ENCODE measurements at places on chromosomes 6 and 20.

DNA sequence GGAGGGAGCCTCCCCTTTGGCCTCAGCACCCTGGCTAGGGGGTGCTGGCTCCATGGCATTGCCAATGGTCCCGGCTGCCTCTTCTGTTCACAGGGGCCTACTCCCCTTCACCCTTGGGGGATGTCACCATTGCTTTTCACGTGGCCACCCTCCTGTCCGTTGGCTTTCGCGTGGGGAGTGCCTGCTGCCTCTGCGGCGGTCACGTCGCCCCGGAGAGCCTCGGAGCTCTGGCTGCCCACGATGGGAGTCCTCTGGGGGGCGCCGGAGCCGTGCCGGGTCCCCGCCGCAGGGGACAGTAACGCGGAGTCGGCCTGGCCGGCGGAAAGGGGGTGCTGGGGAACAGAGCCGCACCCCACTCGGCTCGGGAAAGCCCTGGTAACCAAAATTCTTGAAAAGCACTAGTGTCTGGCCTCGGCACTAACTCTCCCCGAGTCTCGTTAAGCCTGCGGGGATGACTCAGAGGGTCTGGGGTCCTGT, 661 bp upstream of the HEBP2 start:
- peak; percentile 48 for DNase-seq

GRCh38 chr6:17719323-17720041, 12.8 kb upstream of the NUP153 start:
- DNase-seq, result no peak

DNA sequence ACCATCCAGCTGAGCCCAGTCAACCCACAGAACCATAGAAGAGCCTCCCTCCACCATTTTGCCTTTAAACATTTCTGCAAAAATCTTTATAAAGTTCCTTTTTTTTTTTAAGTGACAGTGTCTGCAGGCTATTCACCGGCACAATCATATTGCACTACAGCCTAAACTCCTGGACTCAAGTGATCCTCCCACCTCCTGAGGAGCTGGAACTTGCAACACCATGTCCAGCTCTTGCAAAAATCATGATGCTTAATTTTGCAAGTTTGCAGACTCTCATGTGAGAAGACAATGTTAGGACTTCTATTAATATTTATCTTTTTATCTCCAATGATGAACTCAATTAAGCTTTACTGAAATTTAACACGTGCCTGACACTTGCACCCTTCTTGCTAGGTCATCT, 88.8 kb downstream of the INSM1 start:
- DNase-seq, result no peak

GRCh38 chr20:42441864-42442331, 747.8 kb downstream of the PTPRT start:
- DNase-seq, result peak; percentile 27

GRCh38 chr6:5303682-5304081, 42.4 kb downstream of the FARS2 start:
- no peak for DNase-seq

GRCh38 chr6:98142839-98143238, 691.5 kb upstream of the POU3F2 start:
- DNase-seq, result no peak

DNA sequence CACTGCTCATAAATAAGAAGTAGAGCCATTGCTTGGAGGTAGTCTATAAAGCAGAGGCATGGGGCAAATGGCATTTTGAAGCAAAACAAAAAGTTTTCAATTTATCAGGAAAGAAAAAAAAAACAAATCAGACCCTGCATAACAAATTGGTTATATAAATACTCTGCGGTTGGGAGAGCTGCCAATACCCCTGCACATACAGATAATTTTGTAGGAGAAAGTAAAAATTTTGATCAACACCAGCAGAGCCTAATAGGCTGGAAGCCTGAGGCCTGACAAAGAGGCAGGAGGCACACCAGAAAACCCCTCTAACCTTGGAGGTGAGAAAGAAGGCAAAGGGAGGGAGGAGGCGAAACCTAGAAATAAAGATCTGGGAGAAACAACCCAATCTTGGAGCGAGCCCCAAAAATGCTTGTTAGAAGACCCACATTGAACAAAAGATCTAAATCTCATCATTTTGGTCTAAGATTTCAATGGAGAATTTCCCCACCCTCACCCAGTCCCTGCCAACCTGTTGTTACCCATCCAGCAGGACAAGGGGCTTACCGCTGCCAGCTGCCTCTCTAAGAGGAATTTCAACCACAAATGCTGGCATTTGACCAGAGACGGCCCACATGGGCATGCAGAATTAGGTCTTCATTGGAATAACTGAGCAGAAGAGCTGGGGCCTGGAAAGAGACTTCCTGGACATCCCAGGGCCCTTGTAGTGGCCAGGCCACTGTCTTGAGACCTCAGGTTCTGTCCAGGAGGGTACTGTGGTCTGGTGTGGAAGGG, 28.4 kb downstream of the FOXA2 start:
- no peak for DNase-seq

DNA sequence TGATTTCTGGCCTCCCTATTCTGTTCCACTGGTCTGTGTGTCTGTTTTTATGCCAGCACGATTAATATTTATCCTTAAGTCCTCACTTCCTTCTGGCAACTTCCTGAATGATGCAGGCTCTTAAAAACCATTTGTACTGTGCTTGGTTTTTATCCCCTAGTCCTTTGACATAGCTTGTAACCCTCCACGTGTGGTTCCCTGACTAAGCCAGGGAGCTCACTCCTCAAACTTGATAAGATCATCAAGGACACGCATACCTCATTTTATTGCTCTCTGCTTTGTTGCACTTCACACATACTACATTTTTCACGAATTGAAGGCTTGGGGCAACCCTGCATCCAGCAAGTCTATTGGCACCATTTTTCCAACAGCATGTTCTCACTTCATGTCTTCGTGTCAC, 166.4 kb upstream of the UST start:
- DNase-seq, result no peak

GRCh38 chr6:6599468-6599873, 11.0 kb downstream of the LY86 start:
- DNase-seq, result peak; percentile 38

DNA sequence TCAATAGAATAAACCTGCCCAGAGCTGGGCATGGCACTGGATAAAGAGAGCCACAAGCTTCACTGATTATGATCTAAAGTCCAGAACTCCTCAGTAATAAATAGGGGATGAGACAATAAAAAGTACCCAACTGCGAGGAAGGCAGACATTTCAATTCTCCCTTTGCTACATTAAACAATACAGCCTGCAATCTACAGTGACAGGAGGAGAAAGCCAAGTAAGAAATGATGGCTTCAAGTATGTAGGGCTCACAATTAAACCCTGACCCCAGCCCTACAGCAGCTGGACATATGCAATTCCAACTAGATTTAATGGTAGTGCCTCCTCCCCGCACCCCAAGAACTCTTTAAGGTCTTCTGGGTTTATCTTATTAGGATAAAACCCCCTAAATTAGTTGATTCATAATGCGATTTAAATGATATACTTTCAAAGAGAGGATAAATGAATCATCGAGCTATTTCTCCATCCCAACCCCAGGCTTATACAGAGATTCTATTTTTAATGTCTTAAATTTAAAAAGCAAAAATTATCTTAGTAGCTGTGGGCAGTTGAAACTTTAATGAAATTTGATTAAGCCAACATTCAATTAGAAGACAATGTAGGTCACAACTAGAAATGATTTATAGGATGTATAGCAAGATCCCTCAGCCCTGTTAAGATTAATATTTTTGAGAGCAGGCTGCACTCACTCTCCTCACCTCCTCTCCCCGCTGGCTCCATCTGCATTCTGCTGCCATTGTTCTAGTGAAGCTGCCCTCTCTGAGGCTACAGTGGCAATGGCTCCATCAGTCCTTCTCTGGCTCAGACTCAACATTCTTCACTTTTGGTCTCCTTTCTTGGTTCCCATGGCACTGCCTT, 57.1 kb downstream of the OGFRL1 start:
- DNase-seq, result no peak

DNA sequence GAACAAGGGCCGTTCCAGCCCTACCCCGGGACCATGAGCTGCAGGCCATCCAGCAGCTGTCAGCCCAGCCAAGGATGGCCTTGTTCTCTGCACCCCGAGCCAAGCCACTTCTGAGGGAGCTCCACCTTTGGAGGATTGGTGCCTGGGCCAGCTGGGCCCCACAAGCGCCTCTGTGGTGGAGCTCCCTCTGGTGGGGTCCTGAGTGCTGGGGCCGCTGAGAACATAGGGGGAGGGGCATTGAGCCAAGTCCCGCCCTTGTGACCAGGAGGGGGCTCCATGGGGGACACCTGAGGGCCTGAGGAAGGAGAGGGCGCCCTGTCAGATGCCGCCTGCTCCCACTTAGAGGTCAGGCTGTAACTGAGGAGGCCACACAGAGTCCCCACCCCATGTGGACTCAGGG, 43.2 kb downstream of the YTHDF1 start:
- no peak for DNase-seq

GRCh38 chr6:25405442-25405841, 126.3 kb downstream of the CARMIL1 start:
- no peak for DNase-seq

GRCh38 chr6:140071601-140072062, 697.2 kb upstream of the CITED2 start:
- DNase-seq, result no peak

- no peak for DNase-seq
Observed at GRCh38 chr20:15222502-15223330, 885.3 kb upstream of the FLRT3 start.

- no peak for DNase-seq
Observed at GRCh38 chr6:119676230-119676629, 326.7 kb upstream of the MAN1A1 start.

DNA sequence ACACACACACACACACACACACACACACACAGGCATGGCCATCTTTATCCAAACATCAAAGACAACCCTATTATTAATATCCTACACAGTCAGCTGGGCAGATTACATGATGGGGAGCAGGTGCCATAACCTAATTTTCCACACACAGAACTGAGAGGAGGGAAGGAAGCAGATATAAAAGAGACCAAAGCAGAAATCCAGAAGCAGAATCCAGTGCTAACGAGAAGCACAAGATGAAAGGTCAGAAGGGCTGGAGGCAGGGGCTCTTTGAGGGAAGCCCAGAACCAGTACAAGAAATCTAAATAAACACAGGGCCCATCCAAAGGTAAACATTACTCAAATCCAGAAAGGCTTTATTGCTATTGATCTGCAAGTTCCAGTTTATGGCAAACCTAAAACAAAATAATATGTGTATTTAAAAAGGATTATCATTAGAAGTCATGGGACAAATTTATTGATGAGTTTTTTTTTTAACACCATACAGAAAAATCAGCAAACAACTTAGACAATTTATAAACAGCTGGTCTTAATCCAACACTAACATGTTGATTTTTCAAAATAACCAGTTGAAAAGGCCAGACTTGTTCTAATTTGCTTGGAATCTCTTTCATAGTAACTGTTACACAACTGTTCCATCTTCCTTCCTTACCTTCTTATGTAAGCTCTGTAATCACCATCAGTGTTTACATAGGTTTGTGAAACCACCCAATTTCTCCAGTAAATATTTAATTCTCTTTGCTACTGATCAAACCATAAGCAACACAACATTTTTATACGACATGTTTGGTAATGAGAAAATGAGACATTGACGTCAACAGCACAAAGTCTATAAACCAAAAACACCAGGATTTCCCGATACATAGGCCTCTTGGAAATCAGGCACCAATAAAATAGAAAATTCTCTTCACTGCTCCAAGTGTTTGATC, 34.2 kb downstream of the SLC23A2 start:
- no peak for DNase-seq

GRCh38 chr6:81093051-81093450, 659.4 kb downstream of the TENT5A start:
- DNase-seq, result no peak

DNA sequence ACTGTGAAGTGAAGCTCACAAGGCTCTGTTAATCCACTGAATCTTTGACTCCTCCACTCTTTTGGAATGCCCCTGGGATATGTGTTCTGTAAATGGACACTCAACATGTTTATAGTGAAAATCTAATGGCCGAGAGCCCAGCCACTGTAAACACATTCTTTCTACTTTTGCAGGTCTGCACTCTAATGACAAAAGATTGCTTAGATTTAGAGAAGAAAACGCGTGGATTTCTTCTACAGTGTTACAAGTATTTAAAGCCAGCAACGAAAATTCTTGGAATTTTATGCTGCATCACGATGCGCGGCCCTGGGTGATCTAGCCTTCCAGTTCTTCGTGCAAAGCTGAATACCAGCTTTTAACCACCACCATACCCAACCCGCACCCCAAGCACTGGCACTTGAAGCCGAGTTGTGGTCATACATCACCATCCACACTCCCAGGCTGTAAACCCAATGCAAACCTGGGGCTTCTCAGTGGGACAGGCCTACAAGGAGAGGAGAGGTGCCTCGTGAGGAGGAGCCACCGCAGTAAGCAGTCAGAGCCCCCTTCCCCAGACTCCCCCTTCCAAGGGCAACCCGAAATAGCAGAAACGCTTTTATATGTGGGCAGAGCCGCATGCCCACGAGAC, 3.7 kb upstream of the FOXO3 start:
- no peak for DNase-seq

- DNase-seq, result no peak
Observed at GRCh38 chr6:119713903-119714302, 364.3 kb upstream of the MAN1A1 start.

GRCh38 chr20:63219866-63220521, 4.1 kb upstream of the YTHDF1 start:
- DNase-seq, result no peak

DNA sequence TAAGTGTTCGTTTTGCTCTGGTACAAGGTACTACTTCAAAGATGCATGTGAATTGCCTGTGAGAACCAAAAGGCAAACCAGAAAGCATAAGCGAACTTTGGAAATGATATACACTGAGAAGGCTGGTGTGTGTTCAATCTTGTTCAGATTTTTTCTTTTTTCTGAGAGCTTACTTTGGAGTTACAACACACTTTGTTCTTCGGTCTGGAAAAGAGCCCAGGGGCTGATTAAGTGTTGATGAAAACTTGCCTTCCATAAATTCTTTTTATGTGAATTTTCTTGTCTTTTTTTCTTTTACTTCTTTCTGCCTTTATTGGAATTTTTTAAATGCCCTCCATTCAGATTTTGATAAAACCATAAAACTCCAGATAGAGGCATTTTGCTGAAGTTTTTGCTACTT, 395.1 kb upstream of the SASH1 start:
- no peak for DNase-seq

- DNase-seq, result no peak
Observed at GRCh38 chr6:2810092-2810671, 31.5 kb downstream of the SERPINB1 start.

DNA sequence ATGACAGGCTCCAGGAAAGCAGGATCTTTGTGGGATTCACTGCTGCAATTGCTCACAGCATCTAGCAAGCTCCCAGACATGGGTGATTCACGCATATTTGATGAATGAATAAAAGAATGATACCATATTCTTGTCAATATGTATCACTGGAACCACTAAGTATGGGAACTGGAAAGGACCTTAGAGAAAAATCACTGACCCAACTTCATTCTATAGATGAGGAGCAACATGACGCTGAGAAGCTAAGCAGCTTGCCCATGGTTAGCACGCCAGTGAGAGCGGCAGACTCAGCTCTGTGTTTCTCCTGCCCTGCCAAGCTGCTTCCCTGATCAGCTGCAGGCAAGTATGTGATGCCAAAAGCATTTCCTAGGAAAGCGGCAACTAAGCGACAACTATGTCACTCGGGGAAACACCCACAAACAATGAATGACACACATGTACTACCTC, 66.8 kb downstream of the PPP1R3G start:
- DNase-seq, result no peak

GRCh38 chr20:17822039-17822438, 122.3 kb downstream of the BANF2 start:
- no peak for DNase-seq

- DNase-seq, result no peak
Observed at GRCh38 chr6:19734061-19734460, 103.1 kb upstream of the ID4 start.

GRCh38 chr6:142819603-142820337, 125.2 kb downstream of the HIVEP2 start:
- peak; percentile 38 for DNase-seq

Measured in right cardiac atrium (tissue), 5 donors.